Esophagus squamous epithelium (tissue), 5 donors: ENCODE measurements at places on chromosomes 6 and 20. TPM values are rescaled to one million over a fixed set of nuclear protein-coding genes. Genes with fewer than 3 reads are reported as not detected.

Gene STMND1
- total RNA-seq, result not detected

Gene RIMS4
- total RNA-seq, result 0.32 TPM

Gene MTFR2
- 4.7 TPM for total RNA-seq

Gene L3MBTL1
- total RNA-seq, result 31.7 TPM

Gene HSF2
- 14.8 TPM for total RNA-seq

Gene MAP1LC3A
- total RNA-seq, result 24.6 TPM

Gene CHRNA4
- total RNA-seq, result not detected

Gene CCN2
- 23.4 TPM for total RNA-seq

Gene NKX2-2
- not detected for total RNA-seq

Gene CTAGE9
- not detected for total RNA-seq

Gene PPP1R3G
- total RNA-seq, result 1.3 TPM

Gene C20orf141
- not detected for total RNA-seq

Gene ANKRD60
- total RNA-seq, result not detected

Gene COL11A2
- total RNA-seq, result 0.44 TPM

Gene HLA-DQB1
- 9.3 TPM for total RNA-seq

Gene SCRT2
- not detected for total RNA-seq

Gene CLIC5
- total RNA-seq, result 1.2 TPM

Gene MUC22
- total RNA-seq, result 10.1 TPM

Gene GRIK2
- not detected for total RNA-seq

Gene ALDH5A1
- 9.6 TPM for total RNA-seq

Gene NFATC2
- 0.83 TPM for total RNA-seq

Gene TSHZ2
- 14.1 TPM for total RNA-seq

Gene LAMA4
- total RNA-seq, result 9.8 TPM

Gene DPPA5
- total RNA-seq, result not detected

Gene PNPLA1
- total RNA-seq, result not detected

Gene IPCEF1
- 8.1 TPM for total RNA-seq

Gene ZNF343
- 13.2 TPM for total RNA-seq

Gene SYNDIG1
- not detected for total RNA-seq

Gene ARMC12
- total RNA-seq, result 1.5 TPM

Gene HSPA1L
- 0.38 TPM for total RNA-seq

Gene HSPA1B
- 553 TPM for total RNA-seq

Gene SLC22A7
- total RNA-seq, result not detected

Gene KHDC1L
- total RNA-seq, result not detected

Gene NRN1
- total RNA-seq, result 0.19 TPM

Gene TPBG
- 25.6 TPM for total RNA-seq

Gene GPX5
- not detected for total RNA-seq

Gene SIRPB1
- 0.13 TPM for total RNA-seq
